ENCODE measurements at places on chromosomes 11 and 22. TPM values are rescaled to one million over a fixed set of nuclear protein-coding genes. Genes with fewer than 3 reads are reported as not detected.

- H3K4me3 ChIP-seq = no peak overlapping the region
- H3K36me3 ChIP-seq = no peaks in the 10 kb centered on the region
- DNase-seq = no peak
- H3K27me3 ChIP-seq = no peaks in the 10 kb centered on the region
These were observed 201.9 kb downstream of the DDX10 start for GRCh38 chr11:108866781-108867180.

DNA sequence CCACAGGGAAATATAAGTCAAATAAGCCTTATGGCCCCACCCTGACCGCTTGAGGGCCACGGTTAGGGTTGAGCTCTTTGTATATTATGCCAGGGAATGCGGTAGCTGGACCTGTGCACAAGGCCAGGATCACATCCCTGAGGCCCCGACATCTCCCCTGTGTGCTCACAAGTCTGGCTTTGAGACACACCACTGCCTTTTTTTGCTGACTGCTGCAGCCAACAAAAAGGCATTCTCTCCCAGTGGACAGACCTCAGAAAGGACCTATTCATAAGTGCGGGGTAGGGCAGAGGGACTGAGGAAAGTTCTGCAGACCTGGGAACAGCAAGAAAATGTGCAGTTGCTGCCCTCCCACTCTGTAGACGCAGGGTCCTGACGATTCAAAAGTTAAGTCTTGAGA is 3.4 kb upstream of the SIDT2 start:
- peaks cover 56% of the 10 kb centered on the region for H3K4me1 ChIP-seq
- no peak overlapping the region for H3K4me3 ChIP-seq
- DNase-seq = no peak
- H3K27me3 ChIP-seq = no peaks in the 10 kb centered on the region
- H3K36me3 ChIP-seq = no peaks in the 10 kb centered on the region

- H3K27ac ChIP-seq = no peak overlapping the region
- H3K27me3 ChIP-seq = no peaks in the 10 kb centered on the region
- H3K4me1 ChIP-seq = peaks cover 10% of the 10 kb centered on the region
These were observed 25.7 kb downstream of the TTC12 start for GRCh38 chr11:113339929-113340589.

DNA sequence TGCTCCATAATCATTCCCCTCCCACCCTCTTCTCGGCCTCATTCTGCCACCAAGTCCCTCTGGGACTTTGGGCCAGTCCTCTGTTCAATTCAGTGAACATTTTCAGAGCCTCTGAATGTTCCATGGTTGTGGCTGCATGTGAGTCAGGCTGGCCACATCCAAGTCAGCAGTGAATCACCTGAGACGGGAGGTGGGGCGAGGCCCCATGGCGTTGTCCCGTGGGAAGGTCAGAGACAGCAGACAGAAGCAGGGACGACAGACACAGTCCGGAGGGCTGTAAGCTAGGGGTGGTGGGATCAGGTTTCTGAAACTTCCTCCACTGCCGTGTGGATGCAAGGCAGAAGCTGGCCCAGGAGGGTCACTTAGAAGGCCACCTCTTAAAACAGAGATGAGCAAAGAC is 324.8 kb downstream of the MN1 start:
- H3K36me3 ChIP-seq = no peaks in the 10 kb centered on the region
- no peak for DNase-seq
- H3K4me1 ChIP-seq = peaks cover 37% of the 10 kb centered on the region
- peak overlapping the region; percentile 99 for H3K27ac ChIP-seq
- peaks cover 1% of the 10 kb centered on the region for H3K27me3 ChIP-seq

Gene RCOR2
- total RNA-seq = 30.6 TPM

Gene ZNRF3
- 35.9 TPM for total RNA-seq

Gene ANO1
- 39.6 TPM for total RNA-seq

All from mesothelial cell of epicardium (in vitro differentiated cells).